ENCODE measurements at places on chromosomes 1 and 21.
A peak's percentile ranks its signal among the peaks of the same experiment; 100 is the strongest.

DNA sequence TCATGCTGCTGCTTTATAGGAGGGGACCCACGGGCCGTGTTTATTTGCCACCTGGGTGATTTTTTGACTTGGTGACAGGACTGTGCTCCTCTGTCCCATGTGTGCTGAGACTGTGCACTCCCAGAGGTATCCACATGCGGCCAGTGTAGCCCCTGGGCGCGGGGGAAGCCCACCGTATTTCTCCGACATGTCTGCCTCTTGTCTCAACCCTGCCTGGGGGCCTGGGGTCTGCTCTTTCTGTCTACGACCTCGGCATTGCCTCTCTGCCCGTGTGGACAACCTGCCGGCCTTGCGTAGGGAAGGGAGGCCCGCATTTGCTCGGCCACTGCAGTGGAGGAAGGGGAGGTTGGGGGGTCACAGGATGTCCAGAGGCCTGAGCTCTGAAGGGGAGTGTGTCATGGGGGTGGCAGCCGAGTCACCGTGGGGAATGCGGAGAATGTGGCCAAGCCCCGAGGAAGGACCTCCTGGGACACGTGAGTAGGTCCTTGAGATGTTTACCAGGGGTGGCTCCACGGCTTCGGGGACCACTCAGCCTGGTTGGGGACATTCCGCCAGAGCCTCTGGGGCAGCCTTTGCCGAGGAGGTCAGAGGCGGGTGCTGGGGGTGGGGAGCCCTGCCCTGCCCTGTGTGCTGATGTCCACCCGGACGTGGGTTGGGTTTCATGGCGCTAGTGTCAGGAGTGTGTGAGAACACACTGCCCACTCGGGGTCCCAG, 11.0 kb downstream of the PRKCZ start:
- DNase-seq: no peak

DNA sequence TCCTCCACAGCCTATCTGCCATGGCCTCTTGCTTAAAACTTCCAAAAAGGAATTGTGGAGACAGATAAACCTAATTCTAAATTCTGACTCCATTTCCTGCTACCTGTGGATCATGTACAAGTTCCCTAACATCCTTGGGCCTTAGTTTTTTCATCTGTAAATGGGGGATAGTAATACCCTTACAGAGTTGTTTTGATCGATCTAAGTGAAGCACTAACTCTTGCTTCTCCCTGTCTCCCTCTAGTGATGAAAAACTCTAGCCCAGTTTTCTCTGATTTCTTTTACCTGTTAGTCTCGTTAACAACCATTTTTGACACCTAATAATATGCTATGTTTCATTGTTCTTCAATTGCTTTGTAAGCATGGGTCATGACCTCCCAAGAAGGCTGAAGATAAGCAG, 65.9 kb downstream of the TM2D1 start:
- DNase-seq: no peak

GRCh38 chr1:219752645-219753044, 139.7 kb upstream of the ZC3H11B start:
- DNase-seq: no peak

GRCh38 chr1:6007318-6008083, 15.3 kb upstream of the NPHP4 start:
- no peak for DNase-seq

GRCh38 chr1:233394860-233395717, 67.6 kb downstream of the MAP3K21 start:
- peak; percentile 50 for DNase-seq

Data from OCI-LY7 (cell line).